Stimulated activated CD8-positive, alpha-beta memory T cell treated with anti-CD3 and anti-CD28 coated beads, Interleukin-7, amount 100 ng/mL, for 1 hour (primary cell): ENCODE measurements at places on chromosomes 6 and 20.

- no peak for DNase-seq
Measured at GRCh38 chr20:21191839-21192238, 66.0 kb downstream of the KIZ start.

DNA sequence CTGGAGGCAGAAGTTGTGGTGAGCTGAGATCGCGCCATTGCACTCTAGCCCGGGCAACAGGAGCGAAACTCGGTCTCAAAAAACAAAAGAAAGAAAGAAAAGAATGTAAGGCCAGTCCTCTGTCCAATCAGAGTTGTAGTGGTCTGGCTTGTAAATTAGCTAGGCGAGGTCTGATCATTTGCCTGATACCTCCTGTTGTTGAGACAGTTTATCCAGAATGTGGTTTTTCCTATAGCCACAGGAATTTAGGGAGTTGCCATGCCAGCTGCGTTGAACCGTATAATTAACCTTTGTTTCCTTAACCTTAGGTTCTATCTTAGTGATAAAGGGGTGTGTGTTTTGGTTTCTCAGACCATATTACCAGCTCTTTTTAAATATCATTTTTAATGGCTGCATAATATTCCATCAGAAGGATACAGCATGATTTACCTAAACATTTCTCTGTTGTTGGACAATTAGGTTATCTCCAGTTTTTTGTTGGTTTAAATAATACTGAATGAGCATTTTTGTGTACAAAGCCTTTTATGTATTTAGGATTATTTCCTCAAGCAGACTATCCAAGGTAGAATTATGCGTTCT, 11.7 kb upstream of the PPARD start:
- no peak for DNase-seq

- DNase-seq = no peak
Measured at GRCh38 chr6:145948328-145948727, 15.8 kb downstream of the SHPRH start.

- DNase-seq = no peak
Measured at GRCh38 chr6:81623106-81623759, 129.2 kb downstream of the TENT5A start.

- DNase-seq = no peak
Measured at GRCh38 chr6:116417661-116418060, 43.5 kb upstream of the CALHM6 start.

DNA sequence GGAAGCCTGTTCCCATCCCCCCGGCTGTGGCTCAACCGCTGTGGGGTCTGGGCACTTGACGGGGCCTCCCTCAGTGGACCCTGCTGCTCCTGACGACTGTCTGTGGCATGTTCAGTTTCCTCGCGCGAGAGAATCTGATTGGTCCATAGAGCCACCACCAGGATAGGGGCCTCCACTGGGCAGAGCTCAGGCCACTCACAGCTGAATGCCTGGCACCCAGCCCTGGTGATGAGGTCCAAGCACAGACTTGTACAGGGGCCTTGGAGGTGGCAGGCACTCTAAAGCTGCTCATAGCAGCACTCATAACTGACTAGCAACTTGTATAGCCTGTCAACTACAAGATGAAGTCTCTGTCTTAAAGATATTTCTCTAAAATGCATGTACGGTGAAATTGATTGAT, 368.1 kb downstream of the NRN1 start:
- DNase-seq = no peak

- no peak for DNase-seq
Measured at GRCh38 chr6:28953039-28953584, 29.3 kb upstream of the TRIM27 start.

DNA sequence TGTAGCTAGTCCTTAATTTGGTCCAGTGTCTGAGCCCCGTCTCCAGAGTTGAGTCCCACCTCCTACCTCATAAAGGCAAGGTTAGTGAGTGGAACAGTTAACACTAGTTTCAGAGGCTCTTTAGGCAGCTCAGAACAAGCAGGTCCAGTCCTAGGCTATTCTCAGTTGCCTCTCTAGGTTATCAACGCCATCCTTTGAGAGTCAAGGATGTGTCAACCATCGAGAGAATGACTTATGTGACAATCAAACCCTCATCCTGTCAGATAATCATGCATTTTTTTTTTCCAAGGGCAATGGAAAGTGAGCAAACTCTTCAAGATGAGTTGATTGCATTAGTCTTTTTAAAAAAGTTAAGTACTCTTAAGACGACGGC, 64.0 kb upstream of the TXNDC5 start:
- DNase-seq = no peak

- no peak for DNase-seq
Measured at GRCh38 chr6:89073840-89074239, 6.7 kb upstream of the PNRC1 start.

DNA sequence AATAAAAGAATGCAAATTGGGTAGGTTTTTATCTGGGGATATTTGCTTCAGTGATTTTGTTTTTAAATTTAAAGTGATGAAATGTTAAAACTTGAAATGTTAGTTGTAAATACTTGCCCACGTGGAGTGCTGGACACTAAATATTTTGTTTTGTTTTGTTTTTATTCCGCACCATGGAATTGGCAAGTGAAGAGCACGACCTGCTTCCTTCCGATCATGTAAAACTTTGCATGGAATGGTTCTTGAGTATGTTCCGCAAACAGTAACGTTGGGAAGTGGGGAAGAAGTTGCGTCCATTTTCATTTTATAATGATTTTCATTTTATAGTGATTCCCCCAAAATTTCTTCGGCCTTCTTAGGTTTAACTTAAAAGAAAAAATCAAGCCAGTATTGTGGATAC, 765 bp downstream of the IRAK1BP1 start:
- no peak for DNase-seq

- DNase-seq = peak; percentile 18
Measured at GRCh38 chr20:10219452-10219791, 792 bp downstream of the SNAP25 start.

- DNase-seq = no peak
Measured at GRCh38 chr6:157665180-157665579, 157.9 kb upstream of the SNX9 start.

DNA sequence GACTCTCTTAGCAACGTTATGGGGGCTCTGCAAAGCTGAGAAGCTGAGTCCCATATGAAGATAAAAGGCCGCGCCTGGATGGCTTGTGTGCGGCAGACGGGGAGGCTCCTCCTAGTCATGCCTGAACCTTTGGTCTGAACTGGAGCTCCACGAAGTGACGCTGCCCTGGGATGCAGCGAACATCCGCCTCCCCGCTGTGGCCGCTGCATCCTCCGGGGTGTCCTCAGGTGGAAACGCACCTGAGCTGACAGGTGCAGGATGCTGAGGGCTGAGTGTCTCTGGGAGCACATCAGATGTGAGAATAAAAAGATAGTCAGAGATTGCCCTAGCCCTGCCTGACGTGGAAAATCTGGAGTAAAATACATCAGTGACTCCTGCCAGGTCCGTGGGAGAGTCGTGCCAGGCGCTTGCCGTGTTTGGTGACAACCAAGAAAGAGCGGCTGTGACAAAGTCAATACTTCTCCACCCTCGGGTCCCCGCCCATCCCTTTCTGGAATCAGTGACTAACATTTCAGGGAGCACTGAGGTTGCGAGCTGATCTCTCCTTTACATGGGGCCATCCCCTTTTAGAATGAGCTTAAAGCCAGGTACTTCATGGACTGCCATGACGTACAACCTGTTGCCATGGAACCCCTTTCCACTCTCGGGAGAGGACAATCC, 162.8 kb upstream of the AFDN start:
- DNase-seq = no peak

DNA sequence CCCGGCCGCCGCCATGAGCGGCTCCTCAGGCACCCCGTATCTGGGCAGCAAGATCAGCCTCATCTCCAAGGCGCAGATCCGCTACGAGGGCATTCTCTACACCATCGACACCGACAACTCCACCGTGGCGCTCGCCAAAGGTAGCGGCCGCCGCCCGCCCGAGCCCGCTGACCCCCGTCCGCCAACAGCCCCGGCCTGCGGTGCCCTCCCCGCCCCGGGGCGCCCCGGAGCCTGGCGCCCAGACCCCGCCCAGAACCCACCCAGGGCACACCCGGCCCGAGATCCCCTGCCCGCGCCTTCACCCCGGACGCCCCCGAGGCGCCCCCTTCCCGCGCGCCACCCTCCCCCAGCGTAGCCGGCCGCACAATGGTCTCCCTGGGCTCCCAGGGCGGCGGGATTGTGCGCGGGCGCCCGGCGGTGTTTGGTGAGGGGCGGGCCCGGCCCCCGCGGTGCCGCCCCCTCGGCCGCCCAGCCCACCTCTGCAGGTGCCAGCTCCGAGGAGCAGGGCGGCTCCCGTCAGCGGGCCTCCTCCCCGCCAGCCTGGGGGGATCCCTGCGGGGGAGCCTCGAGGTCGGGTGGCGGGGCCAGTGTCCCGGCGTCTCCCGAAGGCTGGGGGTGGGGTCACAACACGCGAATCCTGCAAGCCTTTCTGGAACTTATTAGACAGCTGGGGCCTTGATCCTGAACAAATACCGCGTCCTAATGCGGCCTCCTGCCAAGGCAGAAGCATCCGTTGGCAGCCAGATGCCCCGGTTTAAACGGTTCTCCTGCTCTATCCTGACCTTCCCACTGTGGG, 577 bp downstream of the LSM14B start:
- no peak for DNase-seq

DNA sequence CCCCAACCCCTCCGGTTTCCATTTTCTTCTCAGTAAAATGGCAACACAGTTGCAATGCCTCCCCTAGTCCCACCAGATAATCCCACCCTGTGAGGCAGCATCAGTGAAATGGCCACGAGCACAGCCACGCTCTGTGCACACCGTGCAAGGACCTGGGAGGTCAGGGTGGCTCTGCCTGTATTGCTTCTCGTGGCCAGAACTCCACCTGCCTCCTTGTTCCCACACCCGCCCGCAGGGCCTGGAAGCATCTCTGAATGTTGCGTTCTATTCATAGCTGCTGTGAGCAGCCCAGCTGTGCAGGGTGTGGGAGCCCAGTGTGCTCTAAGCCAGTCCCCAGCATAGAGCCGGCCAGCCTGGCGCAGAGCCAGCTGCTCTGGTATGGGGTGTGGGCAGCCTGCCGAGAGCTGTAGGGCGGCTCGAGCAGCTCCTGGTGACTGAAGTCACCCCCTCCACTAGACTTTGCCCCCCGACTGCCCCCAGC, 161.1 kb downstream of the DLL1 start:
- no peak for DNase-seq

DNA sequence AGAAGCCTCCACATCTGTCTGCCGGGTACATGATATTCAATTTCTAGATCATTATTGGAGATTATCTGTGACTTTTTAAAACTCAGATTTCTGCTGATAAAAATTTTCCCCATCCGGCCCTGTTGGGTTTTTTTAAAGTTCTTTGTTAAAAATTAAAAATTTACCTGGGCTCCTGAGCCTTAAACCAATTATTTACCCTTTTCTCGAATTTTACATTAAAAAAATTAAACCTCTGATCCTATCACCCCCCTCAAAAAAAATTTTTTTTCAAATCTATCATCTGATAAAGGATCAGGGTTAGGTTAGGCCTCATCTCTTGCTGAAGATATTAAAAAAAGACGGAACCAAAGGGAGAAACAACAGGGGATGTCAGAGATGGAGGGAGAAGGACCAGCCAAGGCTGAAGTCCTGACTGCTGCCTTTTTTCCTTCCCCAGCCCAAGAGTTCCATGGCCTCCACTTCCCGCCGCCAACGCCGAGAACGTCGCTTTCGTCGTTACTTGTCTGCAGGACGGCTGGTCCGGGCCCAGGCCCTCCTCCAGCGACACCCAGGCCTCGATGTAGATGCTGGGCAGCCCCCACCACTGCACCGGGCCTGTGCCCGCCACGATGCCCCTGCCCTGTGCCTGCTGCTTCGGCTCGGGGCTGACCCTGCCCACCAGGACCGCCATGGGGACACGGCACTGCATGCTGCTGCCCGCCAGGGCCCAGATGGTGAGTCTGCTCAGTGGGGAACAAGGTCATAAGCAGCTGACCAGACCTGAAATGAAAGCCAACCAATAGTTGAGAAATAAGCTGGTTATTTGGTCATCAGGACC, 527 bp downstream of the NFKBIL1 start:
- DNase-seq = no peak

GRCh38 chr20:17898548-17898994, 70.0 kb downstream of the SNX5 start:
- peak; percentile 31 for DNase-seq

- DNase-seq = no peak
Measured at GRCh38 chr20:34573541-34574300, 15.2 kb downstream of the MAP1LC3A start.

DNA sequence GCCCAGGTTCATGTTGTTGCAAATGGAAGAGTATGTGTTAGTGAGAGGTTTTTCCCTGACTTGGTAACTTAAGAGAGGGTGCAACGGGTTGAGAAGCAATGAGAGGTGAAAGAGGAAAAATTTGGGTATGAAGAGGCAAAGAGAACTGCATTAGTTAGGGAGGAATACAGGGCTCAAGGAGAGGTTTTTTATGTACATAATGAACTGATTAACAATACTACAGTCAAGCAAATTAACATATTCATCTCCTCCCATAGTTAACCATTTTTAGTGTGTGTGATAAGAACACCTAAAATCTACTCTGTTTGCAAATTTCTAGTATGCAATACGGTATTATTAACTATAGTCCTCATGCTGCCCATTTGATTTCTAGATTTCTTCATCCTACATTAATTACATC, 79.5 kb upstream of the HTR1E start:
- DNase-seq = no peak

- DNase-seq = no peak
Measured at GRCh38 chr6:74114428-74114827, 418.4 kb downstream of the CD109 start.

DNA sequence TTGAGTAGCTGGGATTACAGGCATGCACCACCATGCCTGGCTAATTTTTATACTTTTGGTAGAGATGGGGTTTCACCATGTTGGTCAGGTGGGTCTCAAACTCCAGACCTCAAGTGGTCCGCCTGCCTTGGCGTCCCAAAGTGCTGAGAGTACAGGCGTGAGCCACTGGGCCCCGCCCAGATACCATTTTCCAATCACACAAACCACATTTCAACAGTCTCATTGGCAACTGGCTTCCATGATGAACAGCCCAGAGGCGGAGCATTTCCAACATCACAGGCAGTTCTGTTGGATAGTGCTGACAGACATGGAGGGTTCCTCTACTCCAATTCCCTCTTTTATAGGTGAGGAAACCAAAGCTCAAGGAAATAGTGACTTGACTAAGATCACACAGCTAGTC, 43.9 kb upstream of the PLCB4 start:
- DNase-seq = no peak

DNA sequence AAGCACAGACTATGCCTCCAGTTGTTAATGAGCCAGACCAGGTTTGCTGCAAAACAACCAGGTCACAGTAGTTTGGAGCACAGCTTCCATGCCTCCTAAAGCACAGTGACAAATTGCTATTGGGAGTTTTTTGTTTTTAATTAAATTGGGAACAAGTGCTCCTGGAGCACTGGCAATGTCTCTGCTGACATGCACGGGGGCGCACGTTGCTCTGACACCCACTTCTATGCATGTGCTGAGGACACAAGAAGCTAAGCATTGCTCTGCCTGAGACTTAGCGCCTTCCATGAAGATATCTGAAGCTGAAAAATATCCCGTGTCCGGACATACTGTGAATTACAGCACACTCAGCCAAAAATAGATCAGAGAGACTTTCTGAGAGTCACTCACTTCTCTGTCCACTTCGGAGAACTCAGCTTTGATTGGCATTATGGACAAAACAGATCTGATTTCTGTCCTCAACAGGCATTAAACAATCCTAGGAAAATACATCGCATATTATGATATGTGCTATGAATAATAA, 18.6 kb upstream of the GGTLC1 start:
- DNase-seq = no peak
